ENCODE measurements at places on chromosomes 13 and 19.

- no peak for DNase-seq
Observed at GRCh38 chr19:5080809-5081208, 111.9 kb downstream of the KDM4B start.

- no peak for DNase-seq
Observed at GRCh38 chr13:95406176-95406575, 104.9 kb upstream of the ABCC4 start.

GRCh38 chr13:39374741-39375189 lies 228.2 kb downstream of the LHFPL6 start:
- DNase-seq = no peak

DNA sequence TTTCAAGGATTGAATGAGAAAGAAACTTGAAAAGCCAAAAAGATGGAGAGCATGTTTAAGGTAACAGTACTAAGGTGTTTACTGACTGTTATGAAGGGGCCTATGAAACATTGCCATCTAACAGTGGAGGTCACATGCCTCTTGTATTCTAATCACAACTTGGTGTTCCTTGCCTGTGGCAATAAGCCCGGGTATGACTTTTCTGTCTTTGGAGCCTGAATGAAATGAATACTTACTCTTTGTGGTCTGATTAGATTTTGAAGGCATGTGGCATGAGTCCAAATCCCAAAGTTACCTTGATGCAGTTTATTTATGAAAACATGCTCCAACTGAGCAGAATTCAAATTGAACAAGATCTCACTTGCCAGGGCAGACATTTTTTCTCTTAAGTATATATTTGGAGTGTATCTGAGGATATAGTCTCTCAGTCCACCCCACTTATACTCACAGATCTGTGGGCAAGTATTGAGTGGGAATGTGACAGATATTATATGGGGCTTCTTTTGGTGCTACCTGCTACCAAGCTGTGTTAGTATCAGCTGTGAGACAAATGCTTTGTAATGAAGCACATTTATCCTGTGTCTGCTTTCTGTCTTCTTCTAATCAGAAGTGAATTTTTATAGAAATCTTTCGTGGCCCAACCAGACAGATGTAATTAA lies 67.5 kb downstream of the B3GLCT start:
- DNase-seq = no peak

- DNase-seq = no peak
Observed at GRCh38 chr13:33487575-33488243, 202.2 kb upstream of the STARD13 start.

DNA sequence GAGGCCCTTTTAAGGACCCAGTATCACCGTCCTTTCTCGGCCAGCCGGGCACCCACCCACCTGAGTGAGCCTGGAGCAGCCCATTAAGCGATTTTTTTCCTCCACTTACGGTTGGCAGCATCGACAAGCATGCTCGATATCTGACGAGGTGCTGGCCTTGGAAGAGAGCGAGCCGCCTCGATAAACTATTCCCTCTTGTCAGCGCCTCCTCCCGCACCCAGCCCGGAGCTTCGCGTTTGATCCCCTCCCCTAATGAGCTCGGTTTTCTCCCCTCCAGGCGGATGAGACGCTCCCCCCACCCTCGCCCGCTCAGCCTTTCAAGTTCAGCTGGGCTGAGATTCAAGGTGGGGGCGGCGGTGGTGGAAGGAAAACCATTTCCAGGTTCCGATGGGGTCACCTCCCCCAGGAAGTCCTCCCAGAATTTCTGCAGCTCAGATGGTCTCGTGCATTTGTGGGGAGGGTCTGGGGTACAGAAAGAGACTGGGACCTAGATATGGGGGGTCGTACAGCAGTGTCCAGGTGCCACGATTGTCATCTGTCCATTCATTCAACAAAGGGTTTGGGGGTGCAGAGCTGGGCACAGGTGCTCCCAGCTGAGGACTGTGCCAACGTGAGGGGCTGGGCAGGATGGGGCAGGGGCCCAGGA lies 18.9 kb upstream of the ONECUT3 start:
- DNase-seq = no peak

- DNase-seq = no peak
Observed at GRCh38 chr13:76632401-76633044, 253.7 kb downstream of the KCTD12 start.

- DNase-seq = no peak
Observed at GRCh38 chr19:45474606-45475521, 7.1 kb downstream of the FOSB start.

- DNase-seq = no peak
Observed at GRCh38 chr13:37646531-37646930, 48.0 kb upstream of the POSTN start.

DNA sequence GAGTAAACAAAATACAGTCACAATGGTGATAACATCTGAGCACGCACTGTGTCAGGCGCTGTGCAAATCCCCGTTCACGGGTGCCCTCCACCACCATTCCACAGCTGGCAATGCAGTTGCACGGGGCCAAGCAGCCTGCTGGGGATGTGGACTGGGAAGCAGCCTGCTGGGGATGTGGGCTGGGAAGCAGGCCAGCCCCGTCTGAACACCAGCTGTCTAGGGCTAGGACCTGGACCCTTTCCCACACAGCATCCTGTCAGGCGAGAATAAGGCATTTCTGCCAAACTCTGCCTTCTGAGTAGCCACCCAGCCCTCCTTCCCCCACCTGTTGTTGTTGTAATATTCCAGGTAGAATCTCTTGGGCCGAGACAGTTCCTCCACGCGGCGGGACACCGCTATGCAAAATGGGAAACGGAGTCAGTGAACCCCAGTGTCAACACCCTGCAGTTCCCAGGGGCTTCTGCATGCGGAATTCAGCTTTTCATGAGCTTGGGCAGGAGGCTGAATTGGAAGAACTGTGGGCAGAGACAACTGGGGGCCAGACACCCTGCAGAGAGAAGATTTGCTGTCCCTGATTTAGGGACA lies 27.8 kb upstream of the MIER2 start:
- DNase-seq = no peak

DNA sequence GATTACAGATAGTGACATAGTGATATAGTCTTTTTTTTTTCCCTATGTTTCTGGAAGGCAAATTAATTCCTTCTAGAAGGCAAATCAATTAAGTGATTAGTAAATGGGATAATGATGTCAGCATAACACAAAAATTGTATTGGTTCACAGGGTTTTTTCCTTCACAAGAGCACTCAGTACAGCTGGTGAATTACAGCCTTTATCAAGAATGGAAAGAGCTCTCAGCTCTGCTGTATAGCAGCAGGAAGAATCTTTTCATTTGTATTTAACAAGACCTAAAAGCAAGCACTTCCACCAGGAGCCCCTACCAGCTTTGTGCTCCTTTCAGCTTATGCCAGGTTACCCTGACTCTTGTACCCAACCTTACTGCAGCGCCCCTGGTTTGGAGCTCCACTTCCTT lies 90.8 kb downstream of the SERP2 start:
- DNase-seq = no peak

GRCh38 chr13:32737111-32737571 lies 150.9 kb downstream of the PDS5B start:
- DNase-seq = no peak

DNA sequence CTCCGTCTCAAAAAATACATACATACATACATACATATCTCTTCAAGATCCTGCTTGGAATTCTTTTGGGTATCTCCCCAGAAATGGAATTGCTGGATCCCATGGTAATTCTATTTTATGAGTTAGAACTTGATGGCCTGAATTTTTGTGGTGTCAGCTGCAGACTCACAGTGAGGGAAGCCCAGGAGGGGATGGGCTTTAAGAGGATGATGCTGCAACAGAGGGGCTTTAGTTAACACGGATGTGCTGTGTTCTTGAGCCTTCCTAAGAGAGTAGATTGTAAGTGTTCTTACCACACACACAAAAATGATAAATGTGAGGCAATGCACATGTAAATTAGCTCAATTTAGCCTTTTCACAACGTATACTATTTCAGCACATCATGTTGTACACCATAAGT lies 31.8 kb downstream of the CACNG6 start:
- DNase-seq = no peak

GRCh38 chr13:49740870-49741269 lies 49.6 kb upstream of the EBPL start:
- DNase-seq = no peak

GRCh38 chr13:84400706-84401105 lies 518.4 kb upstream of the SLITRK1 start:
- DNase-seq = no peak

DNA sequence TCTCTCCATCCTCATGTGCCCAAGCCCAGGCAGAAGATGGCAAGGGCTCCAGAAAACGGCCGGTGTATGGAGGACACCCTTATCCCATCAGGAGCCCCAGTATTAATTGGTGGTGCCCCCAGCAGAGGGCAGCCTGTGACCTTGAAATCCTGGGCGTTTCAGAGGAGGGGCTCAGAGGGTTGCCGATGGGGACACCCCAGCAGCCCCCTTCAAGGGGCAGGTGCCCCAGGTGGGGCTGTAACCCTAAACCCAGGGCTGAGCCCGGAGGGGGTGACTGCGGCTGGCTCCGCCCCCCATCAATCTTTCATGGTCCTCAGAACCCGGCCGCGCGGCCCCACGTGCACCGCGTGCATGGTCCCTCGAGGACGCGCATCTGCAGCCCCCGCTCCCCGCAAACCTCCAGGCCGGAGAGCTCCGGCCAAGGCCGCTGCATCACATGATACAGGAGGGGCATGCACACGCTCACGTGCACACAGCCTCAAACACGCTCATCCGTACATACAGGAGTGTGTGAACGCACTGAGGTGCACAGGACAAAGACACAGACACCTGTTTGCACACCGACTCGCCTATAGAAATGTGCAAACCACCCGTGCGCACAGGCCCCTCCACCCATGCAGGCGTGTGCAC lies 949 bp downstream of the RAB3A start:
- DNase-seq = no peak

GRCh38 chr19:46297700-46298478 lies 1.0 kb downstream of the HIF3A start:
- no peak for DNase-seq

DNA sequence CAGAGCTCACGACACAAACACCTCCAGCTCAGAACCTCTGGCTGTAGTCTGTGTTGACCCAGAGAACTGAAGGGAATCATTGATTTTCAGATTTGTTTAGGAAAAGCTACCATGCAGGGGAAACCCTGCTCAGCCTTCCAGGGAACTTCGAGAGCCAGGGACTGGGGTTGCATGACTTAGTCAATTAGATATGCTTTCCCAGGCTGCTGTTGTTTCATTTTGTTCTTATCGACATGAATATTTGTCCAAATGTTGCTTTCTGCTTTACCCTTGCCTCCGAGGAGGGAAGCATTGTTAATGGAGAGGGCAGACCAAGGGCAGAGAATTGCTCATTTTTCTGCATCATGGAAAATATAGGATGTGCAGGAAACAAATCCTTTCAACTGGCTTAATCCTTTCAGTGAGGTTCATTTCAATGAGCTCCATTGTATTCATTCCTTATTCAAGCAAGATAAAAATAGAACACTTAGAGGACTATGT lies 82.5 kb downstream of the KLF5 start:
- no peak for DNase-seq

GRCh38 chr13:37107456-37107855 lies 2.0 kb upstream of the CSNK1A1L start:
- no peak for DNase-seq

GRCh38 chr13:33112766-33113165 lies 96.5 kb downstream of the KL start:
- DNase-seq = no peak

DNA sequence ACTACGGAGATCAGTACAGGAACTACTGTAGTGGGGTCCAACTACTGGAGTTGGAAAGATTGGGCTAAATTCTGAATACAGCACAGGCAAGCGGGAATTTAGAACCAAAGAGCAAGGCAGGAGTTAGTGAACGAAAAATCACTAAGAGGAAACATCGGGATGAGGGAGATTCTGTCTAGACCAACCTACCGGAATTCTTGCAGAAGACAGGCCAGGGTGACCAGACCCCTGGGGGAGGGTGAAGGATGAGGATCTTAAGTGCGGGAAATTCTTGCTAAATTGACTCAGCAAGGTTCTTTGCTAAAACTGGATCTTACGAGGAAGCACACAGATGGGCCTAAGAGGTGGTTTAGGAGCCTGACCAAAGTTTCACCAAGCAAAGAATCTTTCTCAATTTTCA lies 13.2 kb upstream of the PSPC1 start:
- DNase-seq = no peak

GRCh38 chr13:21330126-21330861 lies 128.8 kb downstream of the ZDHHC20 start:
- no peak for DNase-seq

DNA sequence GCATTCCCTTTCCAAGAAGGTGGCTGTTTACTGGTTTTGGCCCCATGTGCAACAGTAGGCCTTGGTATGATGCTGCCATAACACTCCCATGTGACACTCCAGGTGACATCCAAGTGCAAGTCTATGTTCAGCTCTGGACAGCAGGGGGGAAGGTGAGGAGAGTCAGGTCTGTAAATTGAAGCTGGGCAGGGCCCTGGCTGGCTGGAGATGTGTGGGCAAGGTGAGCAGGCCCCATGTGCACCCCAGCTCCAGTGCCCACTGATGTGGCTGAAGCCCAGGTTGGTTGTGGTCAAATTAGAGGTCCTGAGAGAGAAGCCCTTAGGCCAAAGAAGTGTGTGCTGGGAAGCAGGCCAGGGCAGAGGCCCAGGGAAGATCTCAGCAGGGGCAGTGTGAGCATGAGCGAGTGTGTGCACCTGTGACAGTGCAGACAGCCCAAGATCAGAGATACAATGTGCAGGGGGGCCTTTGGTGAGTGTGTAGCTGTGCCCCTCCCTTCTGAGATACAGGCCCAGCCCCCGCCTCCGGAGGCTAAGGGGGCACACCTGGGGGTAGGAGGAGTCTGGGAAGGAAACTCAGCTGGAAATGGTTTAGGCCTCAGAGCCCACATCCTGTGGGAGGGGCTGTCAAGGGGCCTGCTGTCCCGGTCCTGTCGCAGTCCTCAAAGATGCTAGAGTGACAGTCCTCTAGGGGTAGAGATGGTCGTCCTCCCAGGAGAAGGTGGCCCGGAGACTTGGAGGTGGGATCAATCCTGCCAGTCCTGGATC lies 18.6 kb downstream of the DEDD2 start:
- DNase-seq = no peak

- no peak for DNase-seq
Observed at GRCh38 chr13:25762795-25763377, 288.9 kb downstream of the SHISA2 start.

DNA sequence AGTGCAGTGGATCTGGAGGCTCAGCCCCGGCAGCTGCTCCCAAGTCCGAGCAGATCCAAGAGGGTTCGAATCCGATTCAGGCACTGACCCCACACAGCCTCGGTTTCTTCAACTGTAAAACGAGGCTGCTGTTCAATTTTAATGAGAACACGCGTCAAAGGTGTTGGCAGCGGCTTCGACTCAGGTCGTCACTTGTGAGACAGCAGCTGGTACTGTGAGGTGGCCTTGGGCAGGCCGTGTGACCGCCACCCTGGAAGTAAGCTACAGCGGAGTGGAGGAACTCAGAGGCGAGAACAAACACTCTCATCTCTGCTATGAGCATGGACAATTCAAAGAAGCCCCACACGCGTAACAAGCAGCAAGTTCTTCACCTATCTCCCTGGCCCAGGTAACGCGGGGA lies 9.7 kb downstream of the MAP2K2 start:
- no peak for DNase-seq

DNA sequence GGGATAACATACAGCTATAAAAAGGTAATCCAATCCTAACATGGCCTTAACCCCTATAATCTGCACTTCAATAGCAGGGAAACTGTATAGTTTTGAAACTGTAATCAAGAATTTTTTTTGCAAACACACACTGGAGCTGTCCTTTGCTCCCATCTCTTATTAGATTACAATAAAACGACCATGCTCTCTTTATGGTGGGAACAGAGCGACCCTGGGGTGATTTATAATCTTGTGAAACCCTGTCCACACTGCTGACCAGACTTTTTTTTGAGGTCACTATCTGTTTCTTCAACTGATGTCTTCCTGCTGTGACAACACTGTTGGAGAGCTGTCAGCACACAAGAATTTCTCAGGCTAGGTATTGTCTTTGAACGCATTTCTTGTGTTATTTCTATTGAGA lies 35.3 kb downstream of the DACH1 start:
- DNase-seq = no peak

Data from NCI-H1048 (cell line).